SW480 (cell line): ENCODE measurements at places on chromosomes 2 and 18.

DNA sequence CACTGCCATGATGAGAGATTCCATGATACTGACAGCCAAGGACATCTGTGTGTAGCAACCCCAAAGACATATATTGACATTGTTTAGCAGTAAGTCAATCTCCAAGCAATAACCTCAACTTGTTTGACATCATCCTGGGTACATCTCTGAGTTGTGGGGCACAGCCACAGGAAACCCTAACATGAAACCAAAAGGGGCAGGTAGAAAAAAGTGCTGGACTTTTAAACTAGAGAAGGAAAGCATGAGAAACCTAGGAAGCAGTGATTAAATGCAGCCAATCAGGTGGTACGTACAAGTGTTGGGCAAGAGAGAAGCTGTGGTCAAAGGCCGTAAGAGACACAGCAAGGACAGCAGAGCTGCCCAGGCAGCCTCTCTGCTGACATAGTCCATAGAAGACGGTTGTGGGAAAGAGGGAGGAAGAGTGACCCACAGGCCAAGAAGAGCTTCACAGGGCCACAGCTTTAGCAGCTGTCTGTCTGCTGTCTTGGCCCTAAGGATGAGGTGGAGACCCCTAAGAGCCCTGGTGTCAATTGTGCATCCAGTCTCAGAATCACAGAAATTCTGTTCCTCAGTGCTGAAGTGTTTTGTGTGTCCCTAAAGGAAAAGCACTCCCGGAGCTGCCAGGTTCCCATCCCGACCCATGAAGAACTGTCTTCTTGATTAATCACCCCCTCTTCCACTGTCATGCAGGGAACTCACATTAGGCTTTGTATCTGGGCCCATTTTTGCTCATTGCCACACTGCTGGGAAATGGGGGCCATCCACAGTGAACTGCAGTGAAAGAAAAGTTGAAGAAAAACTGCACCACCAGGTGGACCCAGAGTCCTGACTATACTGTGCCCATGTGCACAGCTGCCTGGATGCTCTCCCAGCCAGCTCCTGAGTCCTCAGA is 25.4 kb upstream of the CHN1 start:
- DNase-seq = peak; percentile 47

- no peak for DNase-seq
Measured at GRCh38 chr18:2908166-2908945, 61.5 kb downstream of the EMILIN2 start.

GRCh38 chr2:100485396-100485795 is 15.1 kb downstream of the NMS start:
- DNase-seq = no peak

GRCh38 chr2:111990856-111991255 is 64.2 kb upstream of the TMEM87B start:
- DNase-seq = no peak

DNA sequence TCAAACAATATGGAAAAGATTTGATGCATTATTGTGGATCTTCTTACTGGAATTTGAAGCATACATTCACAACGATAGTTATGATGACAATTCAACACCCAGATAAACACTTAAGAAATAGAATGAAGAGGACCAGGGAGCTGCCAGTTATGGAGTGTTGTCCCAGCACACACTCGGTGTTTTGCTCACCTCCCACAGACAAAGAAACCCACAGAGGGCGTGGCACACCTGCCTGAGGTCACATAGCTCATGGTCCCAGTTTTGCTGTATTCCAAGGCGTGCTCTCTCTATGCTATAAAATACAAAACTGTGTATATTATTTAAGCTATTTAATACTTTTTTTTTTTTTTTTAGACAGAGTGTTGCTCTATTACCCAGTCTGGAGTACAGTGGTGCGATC is 31.1 kb downstream of the EFR3B start:
- DNase-seq = peak; percentile 51

- no peak for DNase-seq
Measured at GRCh38 chr2:176151442-176152287, at the start of gene HOXD4. Gene HOXD4 (plus strand): TSS chr2:176151550. CDS start chr2:176151634, 84 bp downstream.

DNA sequence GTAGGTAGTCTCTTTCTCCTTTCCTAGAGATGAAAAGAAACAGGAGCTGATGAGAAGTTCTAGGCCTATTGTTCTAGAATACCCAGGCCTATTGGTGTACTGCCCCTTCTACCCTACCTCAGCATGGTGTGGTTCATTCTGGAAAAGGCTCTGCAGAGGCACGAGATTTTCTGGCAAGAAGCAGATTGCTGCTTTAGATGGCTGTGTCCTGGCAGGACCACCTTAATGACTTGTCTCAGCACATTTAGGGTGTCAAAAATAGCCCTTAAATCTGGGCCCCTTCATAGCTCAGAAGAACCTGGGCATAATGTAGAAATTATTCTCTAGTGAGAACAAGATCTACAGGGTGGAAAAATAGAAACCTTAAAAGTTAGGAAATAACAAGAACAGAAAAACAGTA is 87.9 kb downstream of the BCL2L11 start:
- DNase-seq = no peak

GRCh38 chr2:108944601-108945331 is 44.3 kb downstream of the EDAR start:
- DNase-seq = no peak

GRCh38 chr2:29235411-29235810 is 120.2 kb downstream of the CLIP4 start:
- no peak for DNase-seq

DNA sequence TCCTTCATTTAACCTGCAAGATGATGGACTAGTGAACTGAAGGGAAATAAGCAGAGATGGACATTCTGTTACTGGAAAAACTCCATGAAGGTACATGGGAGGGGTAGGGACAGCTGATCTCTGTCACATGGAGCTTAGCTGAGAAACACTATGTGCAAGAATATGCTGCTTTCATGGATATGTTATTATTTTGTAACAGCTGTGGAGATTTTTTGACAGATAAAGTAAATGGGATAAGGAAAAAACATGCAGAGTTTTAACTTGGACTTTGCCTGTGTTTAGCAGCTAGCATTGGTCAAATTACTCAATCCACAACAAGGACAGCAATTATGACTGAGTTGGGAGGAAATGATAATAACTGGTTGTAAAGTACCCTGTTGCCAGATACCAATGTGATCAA is 28.7 kb upstream of the HNRNPA3 start:
- DNase-seq = no peak

- no peak for DNase-seq
Measured at GRCh38 chr2:68723181-68723580, 11.4 kb upstream of the ARHGAP25 start.

DNA sequence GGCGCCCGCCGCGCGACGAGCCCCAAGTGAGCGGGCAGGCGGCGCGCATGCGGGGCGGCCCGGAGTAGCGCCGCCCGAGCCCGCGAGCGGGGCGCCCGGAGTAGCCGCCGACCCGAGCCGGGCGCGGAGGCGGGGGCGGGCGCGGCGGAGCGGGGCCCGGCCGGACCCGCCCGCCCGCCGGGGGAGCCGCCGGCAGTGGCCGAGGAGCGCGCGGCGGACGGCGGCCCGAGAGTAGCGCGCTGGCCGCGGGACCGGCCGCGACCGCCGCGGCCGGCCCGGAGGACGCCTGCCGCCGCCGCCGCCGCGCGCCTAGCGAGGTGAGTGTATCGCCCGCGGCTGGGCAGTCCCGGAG is at the start of gene GALNT1:
Gene GALNT1 (plus strand): TSS at position 195 of the 352 bp plus-strand sequence. CDS start 72,923 bp downstream, outside the sequence.
- DNase-seq = no peak

DNA sequence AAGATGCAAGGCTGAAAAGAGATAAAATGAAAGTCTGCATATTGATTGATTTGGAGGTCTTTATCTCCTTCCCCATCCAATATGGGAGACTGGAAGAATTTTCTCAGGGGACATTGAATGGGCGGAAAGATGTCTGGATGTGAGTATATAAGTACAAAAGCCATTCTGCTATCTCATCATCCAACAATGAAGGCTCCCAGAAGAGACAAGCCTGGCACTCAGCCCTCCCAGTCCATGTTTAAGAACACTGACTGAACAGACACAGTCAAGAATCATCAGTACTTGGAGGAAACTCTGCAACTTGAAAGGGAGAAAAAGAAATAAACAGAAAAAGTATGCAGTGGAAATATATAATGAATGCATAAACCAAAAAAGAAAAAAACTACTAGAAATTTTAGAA is 80.9 kb downstream of the PTRHD1 start:
- DNase-seq = no peak

GRCh38 chr2:66445925-66446871 is 11.3 kb downstream of the MEIS1 start:
- DNase-seq = no peak

GRCh38 chr2:224946895-224947294 is 95.4 kb downstream of the DOCK10 start:
- no peak for DNase-seq

DNA sequence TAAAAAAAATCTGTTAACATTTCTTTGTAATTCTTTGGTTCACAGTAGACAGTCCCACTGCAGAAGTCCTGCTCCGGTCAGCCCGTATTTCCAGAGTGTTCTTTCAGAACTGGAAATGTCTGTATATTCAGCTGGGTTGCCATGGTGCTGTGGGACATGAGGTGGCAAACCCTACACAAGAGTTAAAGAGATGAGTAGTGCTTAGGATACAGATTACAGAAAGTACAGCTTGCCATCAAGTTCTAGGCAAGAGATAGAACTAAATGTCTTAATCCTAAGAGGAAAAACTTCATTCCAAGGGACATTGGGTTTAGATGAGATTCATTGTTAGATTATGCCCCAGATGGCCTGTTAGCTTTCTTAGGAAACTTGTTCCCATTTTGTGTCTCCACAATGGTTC is 60.1 kb downstream of the FMNL2 start:
- DNase-seq = no peak

- no peak for DNase-seq
Measured at GRCh38 chr2:138504546-138505235, 3.1 kb downstream of the SPOPL start.

DNA sequence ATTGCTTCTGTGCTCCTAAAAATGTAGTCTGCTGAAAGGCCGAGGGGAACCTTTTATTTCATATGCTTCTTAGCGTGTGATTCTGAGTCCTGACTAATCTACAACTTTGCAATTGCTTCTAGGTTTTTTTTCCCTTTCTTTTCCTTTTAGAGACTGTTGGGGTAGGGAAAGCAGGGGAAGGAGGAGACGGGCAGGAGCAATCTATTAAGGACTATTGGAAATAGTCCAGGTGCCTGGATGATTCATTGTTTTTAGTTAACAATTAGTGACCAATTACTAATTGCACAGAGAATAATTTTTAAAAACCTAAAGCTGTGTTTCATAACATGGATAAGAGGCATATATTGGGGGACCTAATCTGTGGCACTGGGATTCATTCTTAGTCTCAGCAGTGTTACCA is 49.4 kb upstream of the STON1 start:
- no peak for DNase-seq

GRCh38 chr2:98060277-98060676 is 26.7 kb upstream of the VWA3B start:
- no peak for DNase-seq

GRCh38 chr2:145677371-145677770 is 1157.5 kb upstream of the ZEB2 start:
- DNase-seq = no peak

DNA sequence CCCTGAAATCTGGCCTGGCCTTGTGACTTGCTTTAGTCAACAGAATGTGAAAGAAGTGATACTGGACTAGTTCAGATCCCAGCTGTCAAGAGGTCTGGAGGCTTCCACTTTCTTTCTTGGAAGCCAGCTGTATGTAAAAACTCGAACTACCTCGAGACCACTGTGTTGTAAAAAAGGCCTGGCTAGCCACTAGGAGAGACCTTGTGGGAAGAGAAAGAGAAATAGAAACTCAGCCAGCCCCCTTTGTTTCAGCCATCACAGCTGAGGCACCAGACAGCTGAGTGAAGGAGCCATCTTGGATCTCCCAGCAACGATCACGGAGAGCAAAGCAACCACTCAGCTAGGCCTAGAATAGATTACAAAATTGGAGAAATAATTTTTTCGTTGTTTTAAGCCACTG is 324.9 kb upstream of the TCF4 start:
- DNase-seq = no peak

DNA sequence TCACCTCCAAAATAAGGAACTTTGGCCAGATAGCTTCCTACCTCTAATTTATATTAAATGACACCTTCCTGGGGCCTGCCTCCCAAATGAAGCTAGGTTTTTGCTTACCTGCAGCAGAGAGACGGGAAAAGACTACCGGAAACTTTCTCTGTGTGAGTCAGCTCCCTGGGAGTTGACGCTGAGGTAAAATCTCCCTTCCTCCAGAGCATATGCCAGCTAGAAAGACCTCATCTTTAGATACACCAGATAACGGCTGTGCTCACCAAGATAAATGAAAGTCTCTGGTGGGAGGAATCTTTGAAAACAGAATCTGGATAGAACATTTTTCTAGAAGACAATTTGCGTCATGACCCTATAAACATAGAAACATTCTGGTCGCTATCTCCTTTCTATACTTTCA is 99.7 kb upstream of the RFX8 start:
- DNase-seq = no peak

DNA sequence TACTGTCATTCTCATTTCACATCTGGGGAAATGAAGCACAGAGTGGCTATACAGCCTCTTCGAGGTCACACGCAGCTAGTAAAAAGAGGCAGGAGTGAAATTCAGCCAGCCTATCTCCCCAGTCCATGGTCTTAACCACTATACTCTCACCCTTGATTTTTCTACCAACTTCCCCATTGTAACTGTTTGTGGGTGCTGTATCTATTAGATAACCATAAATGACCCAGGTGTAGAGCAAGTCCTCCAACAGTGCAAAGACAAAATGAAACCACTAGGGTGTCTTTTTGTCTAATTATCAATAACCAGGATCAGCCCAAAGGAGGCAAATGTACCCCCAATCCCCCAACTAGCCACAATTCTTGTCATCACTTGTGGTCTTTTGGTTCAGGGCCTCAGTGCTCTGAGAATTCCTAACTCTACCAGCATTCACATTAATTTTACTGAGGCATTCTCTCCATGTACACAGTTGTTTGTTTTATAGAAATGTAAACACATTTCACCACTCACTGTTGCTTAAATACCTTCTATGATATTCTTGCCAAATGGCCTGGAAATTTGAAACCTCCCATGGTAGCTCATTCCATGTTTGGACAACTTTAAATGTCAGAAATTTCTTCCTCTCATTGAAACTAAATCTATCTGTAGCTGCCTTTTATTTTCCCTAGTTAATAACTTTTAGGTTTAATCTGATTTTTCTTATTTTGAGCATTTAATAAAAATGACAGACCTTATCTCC is 58.7 kb downstream of the SLC40A1 start:
- DNase-seq = no peak

DNA sequence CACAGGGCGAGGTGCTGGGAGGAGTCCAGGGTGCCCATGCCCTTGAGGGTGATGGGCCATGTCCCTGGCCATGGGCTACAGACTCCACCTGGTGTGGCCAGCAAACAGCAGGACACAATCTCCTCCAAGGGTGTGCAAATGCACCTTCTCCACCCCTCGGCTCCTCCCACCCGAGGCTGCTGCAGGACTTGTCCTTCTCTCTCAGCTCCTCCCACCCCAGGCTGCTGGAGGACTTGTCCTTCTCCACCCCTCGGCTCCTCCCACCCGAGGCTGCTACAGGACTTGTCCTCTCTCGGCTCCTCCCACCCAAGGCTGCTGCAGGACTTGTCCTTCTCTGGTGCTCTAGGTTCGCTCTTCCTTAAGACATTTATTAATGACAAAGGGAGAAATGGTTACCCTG is 57.3 kb upstream of the SNTG2 start:
- peak; percentile 31 for DNase-seq

- DNase-seq = no peak
Measured at GRCh38 chr18:23737578-23737977, 48.3 kb downstream of the LAMA3 start.
